Colonic mucosa (tissue), 4 donors: ENCODE measurements at places on chromosomes 2 and 18. TPM values are rescaled to one million over a fixed set of nuclear protein-coding genes. Genes with fewer than 3 reads are reported as not detected.

The C2orf72 gene
- 82.5 TPM for total RNA-seq

The TMEFF2 gene
- total RNA-seq, result 0.24 TPM

The IWS1 gene
- 32.4 TPM for total RNA-seq

The MOGAT1 gene
- total RNA-seq, result 0.24 TPM

GRCh38 chr2:237236188-237236587, 150.5 kb downstream of the COPS8 start:
- no peaks in the 10 kb centered on the region for H3K4me1 ChIP-seq
- no peak overlapping the region for H3K4me3 ChIP-seq
- no peak overlapping the region for H3K27ac ChIP-seq
- H3K36me3 ChIP-seq, result no peaks in the 10 kb centered on the region

GRCh38 chr2:127052057-127052770, 54.7 kb downstream of the BIN1 start:
- H3K4me1 ChIP-seq, result peaks cover 4% of the 10 kb centered on the region
- H3K4me3 ChIP-seq, result no peak overlapping the region
- no peak for DNase-seq
- no peak overlapping the region for H3K27ac ChIP-seq
- H3K27me3 ChIP-seq, result no peaks in the 10 kb centered on the region

- H3K36me3 ChIP-seq, result no peaks in the 10 kb centered on the region
- H3K27ac ChIP-seq, result no peak overlapping the region
- DNase-seq, result no peak
- no peaks in the 10 kb centered on the region for H3K27me3 ChIP-seq
- no peak overlapping the region for H3K4me3 ChIP-seq
Measured at GRCh38 chr2:239310401-239311061, 90.3 kb downstream of the HDAC4 start.

DNA sequence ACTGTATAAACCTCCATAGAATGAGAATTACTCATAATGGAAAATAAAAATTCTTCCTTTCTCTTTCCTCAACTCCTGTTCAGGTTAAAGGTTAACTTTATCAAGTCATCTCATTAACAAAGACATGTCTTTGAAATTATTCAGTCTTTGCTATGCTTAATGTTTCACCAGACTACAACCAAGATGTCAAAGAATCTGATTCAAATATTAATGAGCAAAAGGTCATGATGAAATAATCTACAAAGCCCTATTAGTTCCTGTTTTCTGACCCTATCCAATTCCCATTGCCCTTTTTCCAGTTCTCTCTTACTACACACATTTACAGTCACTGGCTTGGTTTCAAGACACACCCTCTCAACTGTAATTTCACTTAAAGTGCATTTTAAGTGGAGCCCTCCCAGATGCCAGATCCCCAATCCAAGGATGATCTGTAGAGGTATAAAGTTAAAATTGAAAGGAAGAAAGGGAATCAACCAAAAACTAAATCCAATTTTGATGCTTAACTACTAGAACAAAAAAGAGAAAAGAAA, 246.9 kb upstream of the CYP26B1 start:
- H3K4me1 ChIP-seq, result no peaks in the 10 kb centered on the region
- no peak overlapping the region for H3K27ac ChIP-seq
- DNase-seq, result peak; percentile 22
- no peak overlapping the region for H3K4me3 ChIP-seq
- no peaks in the 10 kb centered on the region for H3K36me3 ChIP-seq

- no peaks in the 10 kb centered on the region for H3K36me3 ChIP-seq
- H3K27ac ChIP-seq, result peak overlapping the region; percentile 48
- H3K27me3 ChIP-seq, result no peaks in the 10 kb centered on the region
- no peak overlapping the region for H3K4me3 ChIP-seq
Measured at GRCh38 chr2:108316461-108317258, 28.0 kb downstream of the SULT1C2 start.

GRCh38 chr18:731185-731584, 18.8 kb upstream of the ENOSF1 start:
- H3K4me1 ChIP-seq, result no peaks in the 10 kb centered on the region
- no peak overlapping the region for H3K27ac ChIP-seq
- no peak overlapping the region for H3K4me3 ChIP-seq
- H3K36me3 ChIP-seq, result no peaks in the 10 kb centered on the region
- DNase-seq, result no peak

DNA sequence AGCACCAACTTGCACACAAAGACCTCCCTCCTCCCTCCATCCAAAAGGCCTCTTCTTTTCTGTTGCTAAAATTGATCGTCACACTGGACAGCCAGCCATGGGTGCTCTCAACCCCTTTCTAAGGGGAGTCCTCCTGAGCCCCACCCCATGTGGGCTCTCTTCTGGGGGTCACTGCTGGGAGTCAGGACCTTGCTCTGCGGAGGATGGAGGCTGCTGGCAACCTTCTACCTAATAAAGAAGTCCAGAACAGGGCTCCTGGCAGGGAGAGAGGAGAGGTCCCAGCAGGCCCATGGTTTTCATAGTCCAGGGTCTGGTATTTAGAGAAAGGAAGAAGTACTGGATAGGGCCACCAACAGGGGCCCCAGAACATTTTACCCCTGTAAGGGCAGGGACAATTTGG, 67.6 kb upstream of the OTOS start:
- DNase-seq, result no peak
- no peak overlapping the region for H3K27ac ChIP-seq
- H3K36me3 ChIP-seq, result no peaks in the 10 kb centered on the region
- no peak overlapping the region for H3K4me3 ChIP-seq
- H3K27me3 ChIP-seq, result no peaks in the 10 kb centered on the region

DNA sequence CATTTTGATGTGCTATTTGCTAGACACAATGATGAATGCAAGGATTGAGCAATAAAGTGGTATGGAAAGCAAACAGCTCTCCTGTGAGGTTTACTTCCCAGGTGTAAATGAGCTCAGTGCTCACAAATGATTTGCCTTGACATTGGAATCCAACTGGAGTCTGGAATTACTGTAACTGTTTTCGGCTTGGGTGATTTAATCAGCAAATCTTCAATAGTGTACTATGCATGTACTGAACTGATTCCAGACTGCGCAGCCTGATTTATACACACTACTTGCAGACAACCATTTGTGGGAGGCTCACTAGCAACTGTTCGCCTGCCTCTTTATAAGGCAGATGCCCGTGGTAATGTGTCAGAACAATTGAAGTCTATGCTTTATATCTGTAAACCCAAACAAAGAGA, 27.9 kb upstream of the SOX11 start:
- no peaks in the 10 kb centered on the region for H3K36me3 ChIP-seq
- H3K4me3 ChIP-seq, result no peak overlapping the region
- H3K27ac ChIP-seq, result no peak overlapping the region
- H3K4me1 ChIP-seq, result no peaks in the 10 kb centered on the region
- no peaks in the 10 kb centered on the region for H3K27me3 ChIP-seq
- DNase-seq, result no peak

- no peaks in the 10 kb centered on the region for H3K27me3 ChIP-seq
- DNase-seq, result no peak
- H3K4me3 ChIP-seq, result no peak overlapping the region
Measured at GRCh38 chr2:134932864-134933526, 14.4 kb downstream of the CCNT2 start.
